ENCODE measurements at places on chromosomes 13 and 19.

- no peak for DNase-seq
These were observed 6.3 kb downstream of the MAP1S start for GRCh38 chr19:17725422-17726078.

- DNase-seq = no peak
These were observed 34.4 kb downstream of the PPP2R1A start for GRCh38 chr19:52224211-52224610.

- DNase-seq = no peak
These were observed 99.3 kb downstream of the WDFY2 start for GRCh38 chr13:51683597-51683996.

- DNase-seq = no peak
These were observed 119.2 kb upstream of the ABCC4 start for GRCh38 chr13:95420501-95420900.

GRCh38 chr13:20114066-20114610, 46.7 kb downstream of the GJA3 start:
- DNase-seq = no peak

DNA sequence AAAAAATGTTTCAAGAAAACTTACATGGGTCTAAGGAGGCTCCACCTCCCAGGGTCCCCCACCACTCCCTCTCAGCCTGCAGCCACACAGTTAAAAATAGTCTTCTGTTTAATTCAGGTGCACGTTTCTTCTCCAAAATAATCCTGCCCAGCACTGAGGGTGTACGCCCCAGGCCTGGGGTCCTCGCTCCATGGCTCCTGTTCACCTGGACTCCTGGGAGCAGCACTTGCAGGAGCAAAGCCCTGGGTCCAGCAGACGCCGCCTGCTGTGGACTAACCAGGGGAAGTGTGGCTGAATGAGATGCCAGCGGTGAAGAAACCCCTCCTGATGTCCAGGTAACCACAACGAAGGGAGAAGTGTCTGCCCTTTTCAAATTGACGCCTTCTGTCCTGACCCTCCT, 41.3 kb upstream of the CD33 start:
- DNase-seq = no peak

DNA sequence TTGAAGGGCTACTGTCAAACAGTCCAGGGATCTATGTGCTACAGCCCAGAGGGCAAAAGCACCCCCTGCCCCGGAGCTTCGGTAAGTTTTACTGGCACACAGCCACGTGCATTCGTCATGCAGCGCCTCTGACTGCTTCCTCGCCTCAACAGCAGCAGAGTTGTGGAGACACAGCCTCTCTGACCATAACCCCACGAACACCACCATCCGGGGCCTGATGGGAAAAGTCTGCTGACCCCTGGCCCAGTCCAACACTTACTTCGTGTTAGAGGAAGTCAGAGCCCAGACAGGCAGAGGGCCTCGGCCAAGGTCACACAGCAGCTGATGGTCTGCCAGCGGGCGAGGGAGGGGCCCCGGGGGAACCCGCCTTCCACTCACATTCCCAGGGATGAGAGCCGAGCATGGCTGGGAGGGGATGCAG, 5.1 kb downstream of the CBARP start:
- DNase-seq = no peak

- DNase-seq = no peak
These were observed 72.7 kb downstream of the KATNAL1 start for GRCh38 chr13:30234619-30235162.
